ENCODE measurements at places on chromosomes 16 and 17.

- DNase-seq: no peak
Measured at GRCh38 chr17:50660042-50660886, 25.6 kb downstream of the ABCC3 start.

- DNase-seq: no peak
Measured at GRCh38 chr17:77750427-77751043, 208.0 kb upstream of the TNRC6C start.

- no peak for DNase-seq
Measured at GRCh38 chr16:54385141-54385540, 98.6 kb upstream of the IRX3 start.

DNA sequence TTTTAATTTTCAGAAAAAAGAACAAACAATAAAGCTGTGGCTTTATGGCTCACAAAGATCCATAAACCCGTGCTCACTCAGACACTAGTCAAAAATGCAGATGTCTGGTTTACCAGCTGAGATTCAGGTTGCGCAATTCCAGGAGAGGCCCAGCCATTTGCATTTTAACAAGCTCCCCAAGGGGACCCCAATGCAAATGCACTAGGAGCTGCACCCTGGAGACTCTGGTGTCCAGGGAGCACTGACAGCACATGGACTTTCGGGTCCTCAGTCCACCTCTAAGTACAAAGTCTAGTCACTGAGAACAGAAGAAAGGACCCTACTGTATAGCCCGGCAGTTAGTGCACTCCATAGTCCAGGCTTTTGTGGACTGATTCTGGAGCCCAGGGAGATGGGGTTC lies 326.3 kb downstream of the MAF start:
- no peak for DNase-seq

GRCh38 chr16:54974367-54974766 lies 43.7 kb downstream of the IRX5 start:
- DNase-seq: no peak

DNA sequence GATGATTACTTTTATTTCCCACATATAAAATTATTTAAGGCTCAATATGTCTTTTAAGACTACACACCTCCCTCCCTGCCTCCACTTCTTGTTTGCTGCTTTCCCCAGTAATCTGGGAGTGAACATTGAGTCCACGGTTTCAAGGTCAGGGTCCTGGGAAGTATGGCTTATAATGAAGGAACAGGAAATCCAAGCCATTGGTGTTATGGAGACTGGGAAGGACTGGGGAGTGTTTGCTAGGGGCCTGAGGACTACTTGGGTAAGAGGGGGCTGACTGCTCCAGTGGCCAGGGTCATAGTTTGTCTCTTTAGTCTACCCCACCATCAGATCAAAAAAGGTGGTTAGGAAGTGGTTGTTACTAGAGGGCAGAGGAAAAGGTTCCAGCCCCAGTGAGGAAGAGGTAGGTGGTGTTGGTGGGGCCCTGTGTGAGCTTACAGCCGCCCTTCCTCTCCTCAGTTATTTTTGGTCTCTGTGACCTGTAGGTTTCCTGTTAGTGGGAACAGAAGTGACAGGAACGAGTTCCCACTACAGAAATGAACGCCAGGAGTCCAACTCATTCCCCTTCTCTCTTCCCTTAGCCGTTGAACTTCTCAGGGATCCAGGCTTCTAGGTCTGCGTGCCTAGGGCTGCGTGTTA lies 742 bp upstream of the SLC16A13 start:
- DNase-seq: peak; percentile 54

- DNase-seq: no peak
Measured at GRCh38 chr16:21565861-21566669, 33.3 kb upstream of the METTL9 start.

GRCh38 chr16:10997485-10997884 lies 53.1 kb downstream of the CLEC16A start:
- DNase-seq: no peak

DNA sequence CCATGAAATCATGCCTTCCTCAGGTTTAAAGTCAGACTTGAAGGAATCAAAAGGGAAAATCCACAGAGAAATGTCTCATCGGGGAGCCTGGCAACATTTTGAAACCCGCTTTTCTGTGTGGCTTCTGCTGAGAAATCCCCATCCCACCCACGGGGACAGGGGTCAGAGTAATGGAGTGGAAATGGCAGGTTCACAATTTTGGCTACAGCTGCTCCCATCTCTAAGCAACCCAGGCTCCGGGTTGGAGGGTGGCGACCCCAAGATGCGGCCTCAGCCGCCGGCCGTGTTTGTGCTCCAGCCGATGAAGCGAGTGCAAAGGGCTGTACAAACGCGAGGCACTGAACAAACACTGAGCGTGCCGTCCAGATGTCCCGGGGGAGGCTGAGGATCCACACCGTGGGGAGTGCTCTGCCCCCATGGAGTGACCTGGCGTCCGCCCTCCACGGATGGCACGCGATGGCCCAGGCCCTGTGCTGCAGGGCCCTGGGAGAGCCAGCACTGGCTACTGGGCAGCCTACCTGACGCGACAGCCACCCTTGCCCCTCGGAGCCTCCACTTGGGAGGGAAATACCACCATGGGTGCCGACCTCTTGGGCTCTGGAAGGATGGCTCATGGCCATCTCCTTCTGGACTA lies 22.2 kb downstream of the SLC43A2 start:
- no peak for DNase-seq

- no peak for DNase-seq
Measured at GRCh38 chr17:57983446-57983845, 4.6 kb downstream of the VEZF1 start.

Measured in CD4-positive, alpha-beta T cell treated with Interleukin-4 for 1 hour (primary cell).